ENCODE measurements at places on chromosomes 6 and 20.

GRCh38 chr6:17485181-17485580 is 91.8 kb downstream of the CAP2 start:
- no peak for DNase-seq

DNA sequence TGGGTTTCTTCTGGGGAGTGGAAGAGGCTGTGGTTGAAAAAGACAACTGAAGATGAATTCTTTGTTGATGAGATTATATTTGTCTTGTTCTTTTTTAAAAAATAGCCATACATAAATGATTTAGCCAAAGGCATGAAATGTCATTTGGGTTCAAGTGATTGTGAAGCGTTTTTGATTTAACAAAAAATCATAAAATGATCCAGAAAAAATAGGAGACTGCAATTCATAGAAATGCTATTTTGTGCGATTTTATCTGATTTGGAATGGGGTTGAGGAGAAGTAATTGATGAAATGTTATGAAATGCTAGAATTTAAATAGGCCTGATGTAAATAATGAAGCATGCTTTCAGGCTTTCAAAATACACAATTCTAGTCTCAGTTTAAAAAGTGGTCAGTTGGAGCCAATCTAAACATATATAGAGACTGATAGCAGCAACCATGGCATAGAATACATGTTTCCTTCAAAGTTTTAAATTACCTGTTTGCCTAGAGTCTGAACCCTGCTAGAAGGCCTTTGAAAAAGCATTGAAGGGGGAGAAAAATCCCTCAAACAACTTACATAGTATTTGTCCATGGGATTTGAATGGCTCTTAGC is 21.8 kb downstream of the PFDN4 start:
- DNase-seq = no peak

- no peak for DNase-seq
Measured at GRCh38 chr6:43271944-43272343, 26.1 kb upstream of the SLC22A7 start.

- no peak for DNase-seq
Measured at GRCh38 chr6:3319610-3320200, 61.0 kb downstream of the PSMG4 start.

- no peak for DNase-seq
Measured at GRCh38 chr6:9334979-9335378, 899.6 kb upstream of the SLC35B3 start.

DNA sequence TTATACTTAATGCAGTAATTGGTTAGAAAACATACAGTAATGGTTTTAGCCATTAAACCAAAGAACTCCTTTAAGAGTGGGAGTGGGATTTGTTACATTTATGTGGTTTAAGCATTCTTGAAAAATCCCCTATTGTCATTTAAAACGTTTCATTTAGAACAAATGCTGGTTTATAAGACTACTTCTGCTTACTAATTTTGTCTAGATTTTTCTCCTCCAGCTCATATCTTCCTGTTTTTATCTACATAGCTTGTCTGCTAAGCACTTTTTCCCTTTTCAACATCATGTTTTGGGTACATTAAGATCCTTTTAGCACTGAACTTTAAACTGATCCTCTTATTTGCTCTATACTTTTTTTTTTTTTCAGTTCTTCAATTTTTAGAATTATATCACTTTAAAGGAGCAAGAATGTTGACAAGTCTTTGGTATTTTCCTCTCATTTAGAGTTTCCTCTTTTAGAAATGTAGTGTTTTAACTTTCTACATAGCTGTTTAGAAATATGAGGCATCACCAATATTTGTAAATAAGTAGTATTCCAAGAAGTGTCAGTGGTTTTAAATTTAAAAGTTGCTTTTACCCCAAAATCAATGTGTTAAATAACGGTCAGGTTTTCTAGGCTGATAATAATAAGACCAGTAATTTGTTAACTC is 80.9 kb downstream of the SESN1 start:
- DNase-seq = no peak

GRCh38 chr6:20709451-20709850 is 175.2 kb downstream of the CDKAL1 start:
- DNase-seq = no peak

- DNase-seq = no peak
Measured at GRCh38 chr20:42432496-42433334, 757.0 kb downstream of the PTPRT start.

DNA sequence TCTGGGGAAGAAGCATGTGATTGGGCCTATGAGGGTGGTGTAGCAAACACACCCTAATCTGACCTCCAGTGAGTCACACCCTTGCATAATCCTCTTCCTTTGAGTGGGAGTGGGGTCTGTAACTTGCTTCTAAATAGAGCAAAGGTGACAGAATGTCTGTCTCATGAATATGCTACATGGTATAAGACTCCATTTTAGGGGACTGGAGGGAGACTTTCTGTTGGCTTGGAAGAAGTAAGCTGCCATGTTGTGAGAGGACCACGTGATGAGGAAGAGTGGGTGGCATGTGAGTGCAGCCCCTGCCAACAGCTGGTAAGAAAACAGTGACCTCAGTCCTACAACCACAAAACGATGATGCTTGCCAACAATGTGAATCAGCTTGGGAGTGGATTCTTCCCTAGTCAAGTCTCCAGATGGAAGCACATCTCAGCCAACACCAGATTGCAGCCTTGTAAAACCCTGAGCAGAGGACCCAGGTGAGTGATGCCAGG is 3.7 kb downstream of the AK9 start:
- DNase-seq = no peak

GRCh38 chr6:8435845-8436168 is 462 bp upstream of the SLC35B3 start:
- DNase-seq = no peak

DNA sequence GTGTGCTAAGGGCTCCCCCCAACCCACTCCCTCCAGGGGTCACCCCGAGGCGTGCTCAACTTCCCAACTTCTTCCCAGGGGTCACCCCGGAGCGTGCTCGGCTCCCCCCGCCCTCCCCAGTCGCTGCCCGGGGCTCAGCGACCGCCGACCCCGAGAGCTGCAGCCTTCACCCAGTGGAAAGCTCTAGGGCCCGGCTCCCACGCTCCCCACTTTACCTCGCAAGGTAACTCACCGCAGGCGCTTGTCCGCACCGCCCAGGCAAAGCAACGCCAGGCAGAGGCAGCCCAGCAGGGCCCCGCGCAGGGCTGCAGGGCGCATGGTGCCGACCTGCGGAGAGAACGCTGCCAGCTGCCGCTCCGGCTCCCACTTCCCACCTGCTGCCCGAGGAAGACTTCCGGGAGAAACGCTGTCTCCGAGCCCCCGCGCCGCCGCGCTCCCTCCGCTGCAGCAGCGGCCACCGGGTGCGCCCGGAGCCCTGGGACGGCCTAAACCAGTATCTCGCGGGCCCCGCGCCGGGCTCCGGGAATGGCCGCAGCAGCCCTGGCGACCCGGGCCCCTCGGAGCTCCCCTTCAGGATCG is 396 bp downstream of the RNASET2 start:
- no peak for DNase-seq

GRCh38 chr6:168994956-168995355 is 258.7 kb downstream of the THBS2 start:
- DNase-seq = no peak

- DNase-seq = no peak
Measured at GRCh38 chr6:97316978-97317377, 34.0 kb upstream of the MMS22L start.

DNA sequence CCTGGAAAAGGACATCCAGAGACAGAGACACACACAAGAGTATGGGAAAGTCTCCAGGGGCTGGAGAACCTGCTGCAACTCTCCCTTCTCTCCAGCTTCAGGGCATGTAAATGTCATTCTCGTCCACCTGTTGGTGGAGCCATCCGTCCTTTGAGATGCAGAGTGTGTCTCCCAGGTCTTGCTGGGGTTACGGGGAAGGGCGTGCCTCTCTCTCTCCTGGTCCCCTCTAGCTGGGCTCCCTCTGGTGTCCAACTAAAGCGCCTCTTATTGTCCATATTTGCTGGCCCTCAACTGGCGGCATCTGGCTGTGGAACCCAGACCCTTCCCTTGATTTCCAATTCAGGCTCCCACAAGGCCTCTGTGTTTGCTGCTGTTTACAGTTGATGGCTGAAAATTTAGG is 244.1 kb downstream of the BMP7 start:
- DNase-seq = no peak

DNA sequence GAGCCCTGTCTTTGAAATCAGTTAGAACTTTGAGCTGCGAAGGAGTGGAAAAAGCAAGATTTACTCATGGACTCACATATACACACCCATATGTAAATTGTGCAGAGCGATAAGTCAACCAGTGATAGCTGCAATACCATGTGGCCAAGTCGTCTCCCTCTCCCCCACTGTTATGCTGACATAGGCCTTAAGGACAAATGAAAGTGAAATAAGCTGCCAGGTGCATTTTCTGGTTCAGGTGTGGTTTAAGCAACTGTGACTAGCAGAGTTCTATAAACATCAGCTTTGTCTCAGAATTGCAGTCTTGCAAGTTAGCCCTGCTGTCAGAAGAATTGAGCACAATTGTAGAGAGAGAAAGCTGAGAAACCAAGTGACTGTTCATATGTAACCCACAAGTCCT is 9.6 kb downstream of the FAM83B start:
- DNase-seq = no peak

All from amygdala (tissue), 56 donors.